CD4-positive, alpha-beta T cell treated with Interleukin-17A for 1 hour (primary cell): ENCODE measurements at places on chromosomes 6 and 20.

DNA sequence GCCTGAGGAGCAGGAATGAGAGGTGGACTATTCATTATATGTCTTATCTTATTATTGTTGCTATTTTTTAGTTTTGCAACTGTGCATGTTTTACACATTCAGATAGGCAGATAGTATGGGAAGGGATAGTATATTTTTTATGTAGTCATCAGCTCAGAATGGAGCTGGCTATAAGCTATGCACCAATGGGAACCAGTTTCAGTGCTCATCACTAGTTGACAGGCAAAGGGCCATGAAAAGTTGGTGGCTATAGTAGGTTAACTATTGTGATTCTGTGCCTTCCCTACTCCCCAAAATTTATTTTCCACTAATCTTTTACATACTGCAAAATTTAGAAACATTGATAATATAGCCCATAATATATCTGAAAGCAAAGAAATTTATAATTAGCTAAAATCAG is 5.3 kb upstream of the UBD start:
- no peak for DNase-seq

DNA sequence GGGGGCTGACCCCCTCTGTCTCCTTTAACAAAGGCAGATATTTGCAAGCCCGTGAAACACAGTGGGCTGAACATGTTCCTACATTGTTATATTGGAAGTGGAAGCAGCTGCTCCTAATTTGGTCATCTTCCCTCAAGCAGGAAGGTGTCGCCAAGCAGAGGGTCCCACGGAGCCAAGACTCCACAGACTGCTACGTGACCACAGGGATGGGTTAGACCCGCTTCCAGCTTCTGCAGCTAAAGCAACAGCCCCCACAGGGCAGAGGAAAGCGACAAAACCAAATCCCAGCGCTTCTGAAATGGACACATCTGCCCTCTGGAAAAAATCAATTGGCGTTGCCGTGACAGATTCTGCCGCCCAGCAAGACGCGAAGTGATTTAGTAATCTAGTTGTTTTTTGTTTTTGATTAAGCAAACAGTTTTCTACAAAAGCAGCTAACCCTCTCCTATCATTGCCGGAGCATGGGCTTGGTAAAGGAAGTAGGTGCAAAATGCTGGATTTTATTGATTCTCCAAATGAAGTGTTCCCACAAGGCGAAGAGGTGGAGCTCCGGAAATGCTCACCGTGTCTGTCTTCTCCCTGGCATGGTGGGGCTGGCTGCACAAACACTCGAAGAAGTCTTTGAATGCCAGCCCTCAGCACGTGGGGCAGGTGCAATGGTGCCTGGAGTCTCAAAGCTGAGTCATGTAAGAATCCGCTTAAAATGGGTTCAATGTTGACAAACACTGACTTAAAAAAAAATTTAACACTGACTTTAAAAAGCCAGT is 79.4 kb upstream of the FRMD1 start:
- no peak for DNase-seq

DNA sequence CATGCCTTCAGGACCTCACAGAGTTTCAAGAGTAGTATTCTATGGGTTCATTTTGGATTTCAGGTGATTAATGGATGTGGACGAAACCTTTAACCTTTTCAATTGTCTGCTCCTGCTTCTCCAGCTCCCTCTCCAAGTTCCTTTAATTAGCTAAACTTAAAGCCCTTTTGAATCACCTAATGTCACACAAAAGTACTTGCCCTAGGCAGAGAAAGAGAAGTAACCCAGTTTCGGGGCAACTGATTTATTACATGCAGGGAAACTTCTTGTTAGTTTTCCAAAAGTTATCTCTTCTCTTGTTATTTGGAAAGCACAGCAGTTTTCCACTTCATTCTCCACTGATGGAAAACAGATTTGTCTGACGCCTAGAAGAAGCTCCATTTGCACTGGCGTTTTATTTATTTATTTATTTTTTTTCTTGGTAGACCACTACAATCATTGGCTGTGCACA is 407.7 kb upstream of the JARID2 start:
- DNase-seq, result no peak

DNA sequence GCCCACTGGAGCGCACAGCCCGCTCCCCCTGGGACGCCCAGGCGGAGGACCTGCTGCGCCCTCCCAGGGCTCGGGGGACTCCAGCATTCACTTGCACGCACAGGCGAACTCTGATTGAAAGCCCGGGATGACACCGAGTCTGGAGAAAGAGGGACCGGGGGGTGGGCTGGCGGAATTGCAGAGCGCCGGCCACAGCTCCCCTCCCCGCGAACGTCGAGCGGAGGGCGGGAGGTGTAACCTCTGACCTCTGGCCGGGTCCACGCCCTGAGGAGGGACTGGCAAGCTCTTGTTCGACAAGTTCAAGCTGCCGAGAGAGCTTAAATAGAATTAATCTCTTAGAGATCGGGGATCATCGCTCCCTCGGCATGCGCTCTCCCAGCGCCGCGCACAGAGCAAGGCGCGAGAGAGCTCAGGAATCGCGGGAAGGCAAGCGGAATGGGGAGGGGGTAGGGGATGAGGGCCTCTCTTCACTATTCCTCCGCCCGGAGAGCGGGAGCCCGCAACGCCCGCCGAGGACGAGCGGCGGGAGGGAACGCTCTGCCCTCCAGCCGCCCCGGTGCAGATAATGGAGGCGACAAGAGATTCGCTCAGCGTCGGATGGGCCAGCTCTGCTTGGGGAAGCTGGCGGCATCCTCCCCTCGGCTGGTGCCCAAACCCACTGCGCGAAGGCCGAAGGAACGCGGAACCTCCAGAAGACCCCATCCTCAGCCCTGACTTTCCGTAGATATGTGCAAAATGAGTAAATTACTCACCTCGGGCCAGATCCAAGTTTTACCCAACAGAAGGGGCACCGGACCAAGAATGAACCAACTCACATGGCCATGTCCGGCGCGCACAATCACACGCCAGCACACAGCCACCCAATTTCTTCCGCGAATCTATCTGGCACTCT is 761 bp upstream of the NR2E1 start:
- no peak for DNase-seq

- DNase-seq, result no peak
Measured at GRCh38 chr6:112923940-112924587, 576.9 kb downstream of the RFPL4B start.

- no peak for DNase-seq
Measured at GRCh38 chr6:63352069-63352543, 32.3 kb upstream of the LGSN start.

GRCh38 chr6:135461208-135461607 is 36.3 kb downstream of the AHI1 start:
- no peak for DNase-seq

- DNase-seq, result no peak
Measured at GRCh38 chr20:18258126-18258860, 30.0 kb upstream of the ZNF133 start.

- no peak for DNase-seq
Measured at GRCh38 chr20:6533761-6534479, 233.6 kb upstream of the BMP2 start.

- no peak for DNase-seq
Measured at GRCh38 chr20:58839991-58840747, 10.5 kb downstream of the GNAS-AS1 start.

DNA sequence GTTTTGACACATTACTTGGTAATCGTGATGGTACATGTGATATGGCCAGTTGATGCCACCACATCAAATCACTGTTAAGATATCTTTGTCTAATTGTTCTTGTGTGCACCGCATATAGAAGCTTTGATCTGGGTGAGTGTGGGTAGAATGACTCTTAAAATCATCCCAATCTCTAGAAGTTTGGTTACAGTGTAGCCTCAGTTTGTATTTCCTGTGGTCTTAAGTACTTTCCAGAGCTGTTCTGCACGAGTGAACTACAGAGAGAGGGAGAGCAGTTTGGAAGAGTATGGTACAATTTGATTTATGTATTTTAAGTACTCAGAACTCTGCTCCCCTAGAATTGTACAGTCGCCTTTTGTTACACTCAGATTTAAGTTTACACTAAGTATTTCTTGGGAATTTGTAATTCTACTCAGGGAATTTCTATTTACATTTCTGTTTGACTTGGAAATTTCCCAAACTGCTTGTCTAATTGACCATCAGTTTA is 37.5 kb downstream of the SNX9 start:
- peak; percentile 60 for DNase-seq

DNA sequence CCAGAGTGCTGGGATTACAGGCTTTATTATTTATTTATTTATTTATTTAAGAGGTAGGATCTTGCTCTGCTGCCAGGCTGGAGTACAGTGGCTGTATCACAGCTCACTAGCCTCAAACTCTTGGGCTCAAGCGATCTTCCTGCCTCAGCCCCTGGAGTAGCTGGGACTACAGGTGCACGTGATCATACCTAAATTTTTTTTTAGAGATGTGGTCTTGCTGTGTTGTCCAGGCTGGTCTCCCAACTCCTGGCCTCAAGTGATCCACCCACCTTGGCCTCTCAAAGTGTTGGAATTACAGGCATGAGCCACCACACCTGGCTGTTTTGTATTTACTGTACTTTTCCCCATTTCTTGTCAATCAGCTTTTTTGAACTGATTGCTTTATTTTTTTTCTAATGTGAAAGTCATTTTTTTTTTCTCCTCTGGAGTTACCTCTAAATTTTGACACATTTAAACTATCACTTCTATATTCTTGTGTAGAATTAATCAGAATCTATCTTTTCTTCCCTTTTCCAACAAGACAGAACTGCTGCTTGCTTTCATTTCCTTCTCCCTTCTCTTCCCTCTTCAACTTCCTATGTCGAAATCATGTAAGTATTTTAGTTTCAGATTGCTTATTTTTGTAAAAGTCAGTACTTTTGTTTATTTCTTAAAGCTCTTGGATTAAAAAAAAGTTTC is 12.0 kb downstream of the PANK2 start:
- no peak for DNase-seq
